Fibroblast of villous mesenchyme (primary cell): ENCODE measurements at places on chromosomes 7 and 10. TPM values are rescaled to one million over a fixed set of nuclear protein-coding genes. Genes with fewer than 3 reads are reported as not detected.
A peak's percentile ranks its signal among the peaks of the same experiment; 100 is the strongest.

DNA sequence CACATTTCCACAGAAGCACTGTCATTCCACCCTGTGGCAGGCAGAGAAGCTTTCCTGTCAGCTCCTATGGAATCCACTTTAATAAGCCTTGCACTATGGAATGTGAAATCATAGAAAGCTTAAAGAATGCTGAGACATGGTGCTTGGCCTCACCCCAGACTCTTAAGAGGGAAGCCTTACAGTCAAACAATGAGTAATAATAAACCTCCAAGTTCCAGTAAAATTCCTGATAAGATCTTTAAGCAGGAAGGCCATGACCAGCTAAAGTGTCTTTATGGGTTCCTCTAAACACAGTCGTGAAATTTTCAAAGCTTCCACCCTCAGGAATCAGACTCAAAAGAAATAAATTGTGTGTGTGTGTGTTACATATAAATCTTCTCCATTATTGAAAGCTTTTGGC lies 11.9 kb upstream of the TEX36 start:
- peak; percentile 61 for DNase-seq

DNA sequence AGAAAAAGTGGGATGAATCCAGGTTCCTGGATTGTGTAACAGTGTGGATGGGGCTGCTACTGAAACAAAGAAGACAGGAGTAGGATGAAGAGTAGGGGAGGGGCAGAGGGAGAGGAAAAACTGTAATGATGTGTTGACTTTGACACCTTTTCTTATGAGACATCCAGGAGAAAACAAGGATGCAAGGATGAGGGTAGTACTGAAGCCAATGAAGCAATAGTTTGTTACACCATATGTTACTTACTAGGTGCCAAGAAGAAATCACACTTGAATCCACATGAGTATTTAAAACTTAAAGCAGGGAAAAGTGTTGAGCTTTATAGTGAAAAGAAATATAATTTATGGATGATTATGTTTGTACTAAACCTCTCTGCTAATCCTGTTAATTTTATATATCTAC lies 420.6 kb downstream of the ARL4A start:
- DNase-seq, result no peak

DNA sequence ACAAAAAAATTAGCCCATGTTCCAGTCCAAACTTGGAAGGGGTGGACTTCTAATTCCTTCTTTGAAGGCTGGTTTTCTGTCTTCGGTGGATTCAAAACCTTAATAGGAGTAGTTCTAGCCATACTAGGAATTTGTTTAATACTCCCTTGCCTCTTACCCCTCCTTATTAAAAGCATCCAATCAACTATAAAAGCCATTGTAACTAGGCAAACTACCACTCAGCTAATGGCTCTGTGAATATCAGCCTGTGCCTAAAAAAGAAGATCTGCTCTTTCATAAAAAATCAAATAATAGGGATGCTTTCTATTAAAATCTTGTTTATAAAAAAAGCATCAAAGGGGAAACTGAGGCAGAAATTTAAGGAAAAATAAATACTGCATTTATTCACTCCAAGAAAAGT lies 4.1 kb upstream of the ADCK2 start:
- DNase-seq, result no peak

DNA sequence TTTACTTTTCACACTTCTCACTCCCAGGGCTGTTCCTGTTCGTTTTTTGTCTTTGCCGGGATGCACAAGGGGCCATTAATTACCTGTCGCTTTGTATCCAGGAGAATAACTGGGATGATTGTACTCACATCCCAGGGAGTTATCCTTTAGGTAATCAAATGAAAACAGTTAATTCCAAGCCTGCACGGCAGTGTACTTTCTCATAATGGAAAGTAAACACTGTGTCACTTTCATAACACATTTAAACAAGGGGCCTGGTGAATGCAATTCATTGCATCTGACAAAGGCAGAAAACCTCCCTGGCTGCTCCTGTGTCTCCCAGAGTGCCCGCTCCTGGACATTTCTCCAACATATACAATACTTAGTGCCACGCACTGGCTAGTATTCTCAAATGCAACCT lies 138.7 kb upstream of the CELF2 start:
- DNase-seq, result no peak

DNA sequence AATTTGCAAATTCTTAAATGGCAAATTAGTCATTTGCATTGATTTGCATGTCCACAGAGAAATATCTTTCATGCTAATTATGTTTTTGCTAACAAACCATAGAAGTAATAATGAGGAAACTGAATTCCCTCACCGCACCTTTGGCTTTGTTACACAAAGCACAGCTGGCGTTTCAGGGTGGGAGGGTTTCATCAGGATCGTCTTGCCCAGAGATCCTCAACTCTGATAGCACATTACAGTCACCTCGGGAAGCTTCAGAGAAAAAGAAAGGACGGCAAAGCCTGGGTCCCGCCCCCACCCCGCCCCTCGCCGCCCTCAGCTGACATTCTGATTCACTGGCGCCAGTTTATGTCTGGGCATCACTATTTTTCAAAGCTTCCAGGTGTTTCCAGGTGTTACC lies 119.4 kb downstream of the PTPRN2 start:
- DNase-seq, result no peak

DNA sequence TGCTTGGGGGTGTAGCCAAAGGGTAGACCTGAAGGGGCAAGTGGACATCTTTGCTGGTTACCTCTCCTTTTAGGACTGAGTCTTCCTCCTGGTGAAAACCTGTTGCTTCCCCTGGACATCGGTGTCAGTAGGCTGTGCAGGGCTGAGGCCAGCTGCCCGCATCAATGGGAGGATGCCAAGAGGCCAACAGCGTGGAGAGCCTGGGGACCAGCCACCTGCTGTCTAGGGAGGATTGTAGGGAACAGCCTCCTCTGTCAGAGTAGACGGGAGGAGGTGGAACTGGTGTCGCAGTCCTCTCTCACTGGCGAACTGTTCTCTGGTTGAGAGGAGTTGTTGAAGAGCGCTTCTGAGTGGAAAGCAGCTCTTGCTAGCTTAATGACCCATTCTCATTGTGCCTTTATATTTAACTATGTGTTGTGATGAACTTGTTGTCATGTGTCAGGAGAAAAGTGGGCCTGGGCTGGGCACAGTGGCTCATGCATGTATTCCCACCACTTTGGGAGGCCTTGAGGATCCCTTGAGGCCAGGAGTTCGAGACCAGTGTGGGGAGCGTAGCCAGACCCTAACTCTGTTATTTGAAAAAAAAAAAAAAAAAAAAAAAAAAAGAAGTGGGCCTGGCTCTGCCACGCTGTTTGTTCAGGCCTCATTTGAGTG lies 1.8 kb downstream of the SUFU start:
- no peak for DNase-seq

DNA sequence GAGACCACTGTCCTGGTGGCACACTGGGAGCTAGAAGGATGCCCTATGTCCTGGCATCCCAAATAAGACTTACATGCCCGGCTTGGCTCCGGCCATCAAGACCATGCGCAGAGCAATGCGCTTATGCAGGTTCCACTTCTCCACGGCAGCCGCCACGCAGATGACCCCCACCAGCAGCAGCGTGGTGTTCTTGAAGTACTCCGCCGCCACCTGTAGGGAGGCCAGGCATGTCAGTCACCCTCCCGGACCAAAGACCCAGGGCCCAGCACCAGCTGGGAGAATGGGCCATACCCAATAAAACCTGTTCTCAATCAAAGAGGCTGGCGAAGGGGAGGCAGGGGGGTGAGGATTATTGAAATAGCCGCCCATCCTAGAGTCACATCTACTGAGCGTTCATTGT lies 19.9 kb downstream of the SLC13A4 start:
- DNase-seq, result no peak

GRCh38 chr10:122624546-122624945 lies 64.0 kb downstream of the DMBT1 start:
- no peak for DNase-seq

- peak; percentile 28 for DNase-seq
Observed at GRCh38 chr10:94108200-94108599, 114.5 kb downstream of the PLCE1 start.

- DNase-seq, result no peak
Observed at GRCh38 chr7:34042406-34042805, 137.1 kb downstream of the BMPER start.

DNA sequence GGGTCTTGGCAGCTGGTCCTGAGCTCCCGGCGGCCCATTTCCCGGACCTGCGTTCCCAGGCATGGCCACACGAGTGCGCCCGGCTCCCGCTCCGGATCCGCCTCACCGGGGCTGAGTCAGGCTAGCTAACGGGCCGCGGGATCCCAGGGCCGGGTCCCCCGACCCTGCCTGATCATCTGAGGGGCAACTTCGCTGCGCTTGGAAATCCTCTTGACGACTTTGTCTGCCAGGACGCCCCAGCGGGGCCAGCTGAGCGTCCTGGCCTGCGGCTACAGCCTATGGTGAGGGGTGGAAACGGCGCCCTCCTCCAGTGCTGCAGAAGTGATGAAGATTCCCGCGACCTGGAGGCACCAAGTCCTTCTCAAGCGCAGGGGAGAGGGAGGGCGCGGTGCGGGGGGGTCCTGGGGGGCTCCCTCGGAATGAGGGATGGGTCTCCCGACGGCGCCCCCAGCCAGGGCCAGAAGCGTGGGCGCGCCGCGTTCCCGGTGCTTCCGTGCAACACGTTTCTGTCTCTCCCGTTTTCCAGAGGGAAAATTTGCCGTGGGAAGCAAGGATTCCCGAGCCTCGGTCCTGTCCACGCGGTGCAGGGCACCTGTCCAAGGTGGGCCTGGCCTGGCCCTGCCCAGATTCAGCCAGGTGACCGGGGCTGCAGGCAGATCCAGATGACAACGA lies 212.4 kb downstream of the CCSER2 start:
- peak; percentile 45 for DNase-seq

Gene MCM7
- 73.8 and 77.7 TPM in 2 replicates for total RNA-seq

Gene CTBP2
- total RNA-seq, result 74.3 and 84.7 TPM in 2 replicates

Gene ENO4
- total RNA-seq, result under 0.01 TPM in 1 of 2 replicates, not detected in the other

Gene AKR1C4
- not detected in 2 replicates for total RNA-seq

Gene GNGT1
- not detected in 2 replicates for total RNA-seq

Gene PDE1C
- 4.7 and 6.8 TPM in 2 replicates for total RNA-seq
